ENCODE measurements at places on chromosomes 5 and 9.
A peak's percentile ranks its signal among the peaks of the same experiment; 100 is the strongest.

DNA sequence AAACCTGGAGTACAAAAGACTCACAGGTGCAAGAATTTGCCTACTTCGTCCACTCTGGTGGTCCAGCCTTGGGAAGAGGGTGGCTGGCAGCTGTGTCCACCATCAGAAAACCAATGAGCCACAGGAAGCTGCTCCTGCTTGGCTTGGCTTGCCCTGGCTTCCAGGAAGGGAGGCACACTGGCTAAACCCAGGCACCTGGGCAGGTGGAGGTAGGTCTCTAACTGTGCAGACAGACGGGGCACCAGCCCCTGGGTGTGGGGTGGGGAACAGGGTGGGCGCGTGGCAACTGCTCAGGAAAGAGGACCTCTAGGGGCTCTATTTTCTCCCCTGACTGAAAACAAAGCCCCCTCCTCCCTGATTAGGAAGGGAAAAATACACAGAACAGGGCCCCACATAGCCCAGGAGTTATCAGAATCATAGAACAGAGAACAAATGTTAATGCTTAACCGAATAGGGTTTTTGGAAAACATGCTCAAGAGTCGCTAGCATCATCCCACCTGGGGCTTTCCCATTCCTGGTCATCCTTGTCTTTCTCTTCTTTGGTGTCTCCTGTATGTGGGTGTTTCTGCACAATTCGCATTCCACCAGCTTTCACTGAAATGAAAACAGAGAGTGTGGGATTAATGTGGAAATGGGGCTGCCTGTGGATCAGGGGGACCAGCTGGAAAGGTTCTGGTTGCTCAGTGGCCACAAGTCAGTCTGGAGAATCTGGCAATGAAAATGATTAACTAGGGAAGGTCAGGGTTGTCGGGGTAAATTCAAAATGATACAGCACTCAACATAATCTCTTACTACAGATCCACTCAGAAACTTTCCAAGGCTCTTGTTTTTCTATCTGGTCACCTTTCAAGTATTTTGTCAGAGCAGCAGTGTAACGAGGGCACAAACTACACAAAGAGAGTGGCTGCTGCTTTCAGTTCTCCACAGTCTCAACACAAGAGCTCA is 13.1 kb downstream of the DAP start:
- no peak for DNase-seq

DNA sequence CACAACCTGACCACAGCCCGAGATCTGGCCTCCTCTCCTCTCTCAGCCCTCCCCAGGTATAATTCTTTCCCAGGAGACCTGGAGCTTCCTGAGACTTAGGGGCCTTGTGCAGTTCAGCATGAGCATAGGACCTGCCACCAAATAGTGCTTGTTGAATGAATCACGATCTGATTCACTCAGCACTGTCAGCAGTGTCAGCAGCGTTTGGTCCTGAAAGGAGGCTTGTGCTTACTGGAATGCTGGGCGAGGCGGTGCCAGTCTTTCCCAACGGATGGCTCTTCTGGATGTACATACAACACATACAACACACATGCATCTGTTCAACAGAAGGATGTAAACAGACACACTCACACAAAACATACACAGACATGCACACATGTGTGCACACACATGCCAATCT is 173.3 kb downstream of the COL23A1 start:
- DNase-seq: no peak

- DNase-seq: no peak
Measured at GRCh38 chr5:107957051-107957450, 286.3 kb upstream of the EFNA5 start.

- DNase-seq: no peak
Measured at GRCh38 chr5:6724321-6724929, 11.2 kb downstream of the TENT4A start.

GRCh38 chr5:125870256-125870655 is 553.0 kb upstream of the GRAMD2B start:
- DNase-seq: peak; percentile 9

DNA sequence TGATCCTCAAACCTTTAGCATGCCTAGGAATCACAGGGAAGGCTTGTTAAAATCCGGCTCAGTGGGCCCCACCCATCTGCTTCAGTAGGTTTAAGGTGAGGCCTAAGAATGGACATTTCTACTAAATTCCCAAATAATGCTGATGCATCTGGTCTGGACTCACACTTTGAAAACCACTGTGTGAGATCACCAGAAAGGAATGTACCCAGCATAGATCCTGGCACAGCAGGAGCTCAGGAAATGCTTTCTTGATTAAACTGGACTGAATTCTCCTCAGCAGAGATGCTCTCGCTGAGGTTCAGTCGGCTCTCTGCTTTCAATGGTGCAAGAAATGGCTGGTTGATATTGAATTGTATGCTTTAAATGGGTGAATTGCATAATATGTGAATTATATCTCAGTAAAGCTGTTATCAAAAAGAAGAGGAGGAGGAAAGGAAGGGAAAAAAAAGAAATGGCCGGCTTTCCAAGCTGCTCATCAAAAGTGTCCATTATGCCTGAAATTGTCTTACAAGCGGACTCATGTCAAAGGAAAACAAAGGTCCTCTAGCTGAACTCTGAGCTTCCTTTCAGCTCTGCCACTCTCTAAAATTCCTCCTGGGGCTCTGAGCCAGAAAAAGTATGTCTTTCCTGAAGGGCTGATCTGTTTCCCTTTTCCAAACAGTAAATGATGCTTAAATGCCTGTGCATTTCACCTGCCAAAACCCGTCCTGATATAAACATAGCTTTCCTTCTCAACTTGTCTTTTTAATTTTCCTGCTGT is 77.6 kb upstream of the SAP30L start:
- no peak for DNase-seq

DNA sequence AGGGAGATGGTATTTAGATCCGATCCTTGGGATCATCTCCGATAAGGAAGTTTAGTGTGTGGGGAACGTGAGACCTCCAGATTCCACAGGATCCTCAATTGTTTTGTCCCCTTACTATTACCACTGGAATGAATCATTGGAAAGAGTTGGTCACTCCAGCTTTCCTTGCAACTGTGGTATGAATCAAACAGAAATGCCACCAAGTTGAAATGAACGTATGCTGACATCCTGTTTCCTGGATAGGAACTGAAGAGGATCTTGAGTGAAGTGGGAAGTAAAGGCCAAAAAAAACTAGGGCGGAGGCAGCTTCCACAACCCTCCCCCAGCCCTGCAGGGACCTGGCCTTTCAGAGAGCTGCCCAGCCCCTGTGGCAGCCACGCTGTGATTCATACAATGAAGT is 23.9 kb downstream of the IRX1 start:
- DNase-seq: no peak

DNA sequence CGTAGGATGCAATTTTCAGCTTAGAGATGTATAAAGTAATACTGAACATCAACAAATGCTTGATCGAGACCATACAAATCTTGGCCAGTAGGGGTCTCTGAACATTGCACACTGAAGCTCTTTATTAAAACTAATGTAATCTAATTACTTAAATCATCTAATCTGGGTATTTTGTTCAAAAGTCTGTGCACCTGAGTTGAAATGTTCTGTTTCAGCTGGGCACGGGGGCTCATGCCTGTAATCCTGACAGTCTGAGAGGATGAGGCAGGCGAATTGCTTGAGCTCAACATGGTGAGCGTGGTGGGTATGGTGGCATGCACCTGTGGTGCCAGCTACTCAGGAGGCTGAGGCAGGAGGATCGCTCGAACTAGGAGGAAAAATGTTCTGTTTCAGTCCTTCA is 41.0 kb downstream of the ESM1 start:
- DNase-seq: no peak

DNA sequence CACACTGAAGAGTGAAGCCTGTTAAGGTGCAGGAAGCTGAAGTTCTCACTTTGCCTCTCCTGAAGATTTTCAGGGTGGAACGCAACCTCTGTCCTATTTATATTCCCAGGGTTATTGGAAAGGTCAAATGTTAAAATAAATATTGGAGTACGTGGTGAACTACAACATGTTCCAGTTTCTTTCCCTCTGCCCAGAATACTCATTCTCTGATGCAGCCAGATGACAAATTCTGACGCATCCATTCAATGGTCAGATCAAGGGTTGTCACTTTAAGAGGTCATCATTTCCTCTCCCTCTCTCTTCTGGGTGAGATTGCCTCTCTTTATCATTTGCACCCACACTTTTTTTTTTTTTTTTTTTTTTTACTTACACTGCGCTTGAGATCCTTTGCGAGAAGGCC is 277.1 kb downstream of the BRINP1 start:
- no peak for DNase-seq

DNA sequence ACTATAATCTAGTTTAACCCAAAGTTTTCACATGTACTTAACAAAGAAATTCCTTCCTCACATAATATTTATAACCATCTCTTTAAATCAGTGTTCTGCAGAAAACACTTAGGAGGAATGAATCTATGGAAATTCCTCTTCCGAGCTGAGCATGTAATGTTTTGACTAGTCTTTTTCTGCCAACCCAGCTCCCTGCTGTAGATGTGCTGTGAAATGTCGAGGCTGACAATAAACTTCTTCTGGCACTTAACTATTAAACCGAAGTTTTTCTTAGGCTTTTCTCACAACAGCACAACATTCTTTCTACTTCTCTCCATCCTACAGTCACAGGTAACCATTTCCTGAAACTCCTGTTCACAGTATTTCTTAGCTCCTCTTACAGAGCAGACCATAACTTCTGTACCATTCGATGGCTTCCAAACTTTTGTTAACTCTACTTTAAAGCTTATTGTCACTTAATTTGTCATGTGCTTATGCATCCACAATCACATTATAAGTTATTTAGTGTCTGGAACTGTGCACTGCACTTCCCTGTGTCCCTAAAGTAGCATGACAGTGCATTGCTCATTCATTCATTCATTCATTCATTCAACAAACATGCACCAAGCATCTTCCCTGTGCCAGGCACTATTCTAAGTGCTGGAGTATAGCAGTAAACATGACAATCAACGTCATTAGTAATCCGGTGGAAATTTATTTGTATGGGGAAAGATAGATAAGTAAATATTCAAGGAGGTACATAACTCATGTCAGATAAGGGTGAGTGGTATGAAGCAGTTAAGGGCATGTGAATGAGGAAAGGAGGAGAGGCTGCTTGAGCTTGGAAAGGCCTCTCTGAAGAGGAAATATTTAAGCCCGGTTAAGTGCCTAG is 54.6 kb downstream of the TSSK1B start:
- no peak for DNase-seq

Measured in D721Med (cell line).